ENCODE measurements at places on chromosomes 3 and 15.

- DNase-seq = peak; percentile 83
Observed at GRCh38 chr15:31200735-31201151, 99.2 kb upstream of the TRPM1 start.

DNA sequence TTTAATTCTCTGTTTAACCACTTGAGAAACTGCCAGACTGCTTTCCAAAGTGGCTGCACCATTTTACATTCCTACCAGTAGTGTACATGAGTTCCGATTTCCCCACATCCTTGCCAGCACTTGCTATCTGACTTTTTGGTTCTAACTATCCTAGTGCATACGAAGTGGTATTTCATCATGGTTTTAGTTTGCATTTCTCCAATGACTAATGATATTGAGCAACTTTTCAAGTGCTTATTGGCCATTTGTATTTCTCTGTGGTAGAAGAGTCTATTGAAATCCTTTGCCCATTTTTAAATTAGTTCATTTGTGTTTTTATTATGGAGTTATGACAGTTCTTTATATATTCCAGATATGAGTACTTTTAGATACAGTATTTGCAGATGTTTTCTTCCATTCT lies 247.8 kb downstream of the GABRB3 start:
- DNase-seq = no peak

DNA sequence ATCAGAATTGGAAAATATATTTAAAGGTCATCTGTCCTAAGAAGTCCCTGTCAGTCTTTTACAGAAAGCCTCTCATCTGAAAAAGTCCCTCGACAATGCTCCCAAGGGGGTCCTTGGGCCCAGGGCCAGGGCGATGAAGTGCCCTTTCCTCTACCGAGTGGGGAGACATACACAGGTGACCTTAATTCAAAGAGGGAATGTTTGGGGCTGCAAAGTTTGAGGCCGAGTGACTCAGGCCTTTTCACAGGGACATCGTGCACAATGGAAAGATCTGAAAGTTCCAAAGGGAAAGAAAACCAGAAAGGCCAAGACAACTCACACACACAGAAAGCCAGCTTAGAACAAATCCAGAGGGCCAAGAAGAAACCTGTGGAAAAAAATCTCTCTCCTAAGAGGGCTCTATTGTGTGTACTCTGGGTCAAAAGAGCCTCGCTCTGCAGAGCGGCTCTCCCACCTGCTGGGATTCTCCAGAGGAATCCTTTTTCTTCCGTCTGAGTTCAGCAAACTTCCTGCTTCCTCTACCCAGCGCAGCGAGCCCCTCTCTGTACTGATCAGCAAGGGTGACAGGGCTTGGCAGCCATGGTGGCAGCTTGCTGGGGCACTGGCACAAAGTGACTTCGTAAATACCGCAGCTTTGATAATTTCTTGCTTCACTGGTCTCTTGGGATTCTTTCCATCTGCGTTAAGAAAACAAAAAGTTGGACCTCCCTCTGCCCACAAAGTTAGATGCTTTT lies 259.1 kb downstream of the OPA1 start:
- DNase-seq = peak; percentile 61

- no peak for DNase-seq
Observed at GRCh38 chr3:40645883-40646282, 121.1 kb downstream of the ZNF621 start.
